Stimulated activated CD4-positive, alpha-beta T cell treated with anti-CD3 and anti-CD28 coated beads, Interleukin-1b, Interleukin-23, amount 100 ng/mL, for 4 hours (primary cell): ENCODE measurements at places on chromosomes 13 and 19.

DNA sequence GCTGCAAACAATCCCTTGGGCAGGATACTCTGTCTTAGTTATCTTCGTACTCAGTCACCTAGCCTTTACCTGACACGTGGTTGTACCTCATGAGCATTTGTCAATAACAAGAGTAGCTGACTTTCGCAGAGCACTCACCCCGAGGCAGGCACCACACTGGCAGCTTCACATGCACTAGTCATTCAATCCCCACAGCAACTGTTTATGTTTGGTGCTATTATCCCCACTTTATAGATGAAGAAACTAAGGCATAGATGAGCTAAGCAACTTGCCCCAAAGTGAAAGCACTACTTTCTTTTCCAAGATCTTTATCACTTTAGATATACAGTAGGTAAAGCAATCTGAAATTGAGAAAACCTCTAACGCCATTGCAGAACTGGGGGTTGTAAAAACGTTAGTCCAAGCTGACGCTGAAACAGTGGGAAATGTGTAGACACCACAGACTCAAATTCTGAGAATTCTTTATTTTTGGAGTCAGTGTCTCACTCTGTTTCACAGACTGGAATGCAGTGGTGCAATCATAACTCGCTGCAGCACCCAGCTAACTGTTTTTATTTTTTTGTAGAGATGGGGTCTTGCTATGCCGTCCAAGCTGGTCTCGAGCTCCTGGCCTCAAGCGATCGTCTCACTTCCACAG, 446.0 kb downstream of the FOXO1 start:
- DNase-seq = no peak

GRCh38 chr13:39784347-39784746, 128.9 kb downstream of the COG6 start:
- no peak for DNase-seq

DNA sequence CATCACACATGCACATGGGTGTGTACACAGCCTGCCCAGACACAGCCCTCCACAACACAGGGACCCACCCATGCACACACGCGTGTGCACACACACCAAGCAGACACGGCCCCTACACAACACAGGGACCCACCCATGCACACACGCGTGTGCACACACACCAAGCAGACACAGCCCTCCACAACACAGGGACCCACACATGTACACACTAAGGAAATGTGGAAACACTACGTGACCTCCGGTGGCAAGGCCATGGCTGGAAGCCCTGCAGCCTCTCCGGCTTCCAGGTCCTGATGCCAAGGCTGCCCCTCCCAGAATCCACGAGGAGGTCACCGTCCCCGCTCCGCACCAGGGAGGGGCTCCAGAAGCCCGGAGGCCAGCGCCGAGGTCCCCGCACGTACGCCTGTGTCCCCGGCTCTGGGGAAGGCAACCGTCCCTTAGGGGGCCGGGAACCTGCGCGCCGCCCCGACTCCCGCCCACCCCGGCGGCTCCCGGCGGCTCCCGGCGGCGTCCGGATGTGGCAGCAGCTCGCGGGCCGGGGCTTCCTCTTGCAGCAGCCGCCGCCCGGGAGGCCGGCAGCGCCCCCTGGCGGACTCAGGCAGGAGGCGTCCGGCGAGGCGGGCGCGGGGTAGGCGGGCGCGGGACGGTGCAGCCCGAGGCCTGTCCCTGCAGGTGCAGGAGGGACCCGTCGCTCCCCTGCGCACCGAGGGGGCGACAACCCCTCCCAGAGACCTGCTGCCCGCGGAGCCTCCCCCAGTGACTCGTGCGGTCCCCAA, 29.8 kb upstream of the GRTP1 start:
- DNase-seq = peak; percentile 53

DNA sequence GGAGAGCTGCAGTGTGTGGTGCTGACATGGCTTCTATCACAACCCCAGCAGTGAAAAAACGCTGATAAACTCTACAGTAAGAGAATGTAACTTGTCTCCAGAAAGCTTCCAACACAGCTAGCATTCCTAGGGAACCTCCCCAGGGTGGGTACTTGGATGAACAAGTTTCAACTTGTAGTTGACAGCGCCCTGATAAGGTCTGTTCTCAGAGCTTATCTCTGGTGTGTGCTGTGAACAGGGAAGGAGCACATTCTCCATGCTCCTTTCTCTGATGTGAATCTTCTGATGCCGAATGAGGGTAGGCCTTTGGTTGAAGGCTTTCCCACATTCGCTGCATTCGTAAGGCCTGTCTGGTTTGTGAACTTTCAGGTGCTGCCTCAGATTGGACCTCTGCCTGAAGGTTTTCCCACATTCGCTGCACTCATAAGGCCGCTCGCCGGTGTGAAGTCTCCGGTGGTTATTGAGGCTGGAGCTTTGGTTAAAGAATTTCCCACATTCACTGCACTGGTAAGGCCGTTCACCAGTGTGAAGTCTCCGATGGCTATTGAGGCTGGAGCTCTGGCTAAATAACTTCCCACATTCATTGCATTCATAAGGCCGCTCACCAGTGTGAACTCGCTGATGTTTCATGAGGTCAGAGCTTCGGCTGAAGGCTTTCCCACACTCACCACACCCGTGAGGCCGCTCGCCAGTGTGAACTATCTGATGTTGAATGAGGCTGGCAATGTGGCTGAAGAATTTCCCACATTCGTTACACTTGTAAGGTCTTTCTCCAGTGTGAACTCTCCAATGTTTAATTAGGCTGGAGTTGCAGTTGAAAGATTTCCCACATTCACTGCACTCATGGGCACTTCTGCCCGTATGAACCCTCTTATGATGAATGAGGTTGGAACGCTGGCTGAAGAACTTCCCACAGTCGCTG, 5.9 kb downstream of the ZNF792 start:
- no peak for DNase-seq

DNA sequence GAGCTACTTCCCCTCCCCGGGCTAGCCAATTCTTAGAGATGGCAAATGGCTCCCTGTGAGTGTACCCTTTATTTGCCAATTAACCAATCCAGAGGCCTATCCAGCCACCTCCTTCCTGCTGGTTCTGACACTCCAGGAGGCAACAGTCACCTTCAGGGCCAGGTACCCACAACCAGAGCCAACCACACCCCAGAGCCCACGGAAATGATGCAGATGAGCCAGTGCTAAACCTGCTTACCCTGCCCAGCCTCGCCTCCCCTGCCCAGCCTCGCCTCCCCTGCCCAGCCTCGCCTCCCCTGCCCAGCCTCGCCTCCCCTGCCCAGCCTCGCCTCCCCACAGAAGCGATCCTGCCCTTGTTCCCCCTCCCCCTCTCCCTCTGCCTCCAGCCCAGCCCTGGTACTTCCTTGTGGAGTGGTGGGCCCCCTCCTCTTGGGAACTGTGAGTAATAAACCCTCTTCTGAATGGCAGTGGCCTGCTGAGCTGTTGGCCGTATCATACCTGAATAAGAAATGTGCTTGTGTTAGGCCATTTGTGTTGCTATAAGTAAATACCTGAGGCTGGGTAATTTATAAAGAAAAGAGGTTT, 173.8 kb upstream of the RNF113B start:
- DNase-seq = no peak

- DNase-seq = no peak
These were observed 5.2 kb upstream of the KBTBD7 start for GRCh38 chr13:41199526-41199925.

DNA sequence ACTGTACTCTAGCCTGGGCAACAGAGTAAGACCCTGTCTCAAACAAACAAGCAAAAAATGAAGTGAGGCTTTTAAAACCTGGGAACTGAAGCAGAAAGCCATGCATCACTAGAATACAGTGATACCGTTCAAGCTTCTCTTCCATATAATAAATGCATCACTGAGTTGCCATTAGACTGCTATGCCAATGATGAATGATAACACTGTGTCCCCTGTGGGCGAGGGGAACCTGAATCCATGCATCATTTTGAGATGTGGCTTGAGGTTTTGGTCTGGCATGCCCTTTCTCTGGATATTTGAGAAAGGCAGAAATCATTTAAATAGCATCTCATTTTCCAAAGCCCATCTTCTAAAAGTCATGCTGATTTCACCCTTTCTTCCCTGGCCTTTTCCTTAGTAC, 1.5 kb upstream of the FAM124A start:
- DNase-seq = no peak

DNA sequence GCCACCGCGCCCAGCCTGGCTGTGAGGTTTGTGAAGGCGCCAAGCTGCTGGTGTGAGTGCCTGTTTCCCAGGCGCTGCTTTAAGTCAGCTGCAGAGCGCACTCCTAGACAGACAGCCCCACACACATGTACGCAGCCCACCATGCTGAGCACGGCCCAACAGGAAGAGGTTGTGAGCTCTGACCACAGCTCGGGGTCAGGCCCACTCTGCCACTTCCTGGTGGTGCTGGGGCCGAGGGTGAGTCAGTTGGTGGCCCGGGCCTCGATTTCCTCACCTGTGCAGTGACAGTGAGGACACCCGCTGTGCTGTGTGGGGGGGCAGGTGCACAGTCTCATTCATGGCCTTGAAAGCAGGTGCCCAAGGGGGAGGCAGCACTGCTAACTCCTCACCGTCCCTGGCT, 106.7 kb downstream of the KDM4B start:
- no peak for DNase-seq

DNA sequence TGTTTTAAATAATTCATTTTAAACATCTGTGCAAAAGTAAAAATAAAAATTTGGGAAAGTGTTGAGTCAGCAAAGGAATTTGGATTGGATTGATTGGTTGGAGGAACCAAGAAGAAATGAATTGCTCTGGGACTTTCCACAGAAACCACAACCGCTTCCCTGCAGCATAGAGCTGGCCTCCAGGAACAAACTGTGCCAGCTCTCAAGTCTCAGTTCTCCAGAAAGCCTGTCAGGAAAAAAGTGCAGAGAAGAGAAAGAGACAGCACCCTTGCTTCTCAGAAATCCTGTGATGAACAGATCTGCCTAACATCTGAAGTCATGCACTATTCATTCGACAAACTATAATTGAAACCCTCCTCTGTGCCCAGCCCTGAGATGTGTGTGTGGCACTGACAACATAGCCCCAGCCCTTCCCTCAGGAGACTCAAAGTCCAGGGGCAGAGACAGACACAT, 14.8 kb downstream of the LYPD3 start:
- DNase-seq = no peak

DNA sequence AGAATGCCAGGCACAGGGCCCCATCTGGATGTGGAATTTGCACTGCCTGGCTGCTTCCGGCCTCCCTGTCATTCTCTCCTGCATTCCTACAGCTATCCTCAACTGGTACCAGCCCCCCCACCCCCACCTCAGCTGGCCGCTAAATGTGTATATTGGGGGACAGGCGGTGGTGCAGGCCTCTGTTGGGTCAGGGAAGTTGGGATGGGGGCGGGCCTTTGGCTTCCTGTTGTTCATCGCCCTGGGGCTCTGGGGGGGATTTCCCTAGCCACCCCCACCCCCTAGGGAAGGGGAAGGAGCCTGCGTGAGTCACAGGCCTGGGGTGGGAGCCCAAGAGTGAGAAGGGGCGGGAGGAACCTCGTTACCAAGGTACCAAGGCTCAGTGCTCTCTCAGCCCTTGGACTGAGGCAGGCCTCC, 10.6 kb downstream of the POU2F2 start:
- peak; percentile 80 for DNase-seq

DNA sequence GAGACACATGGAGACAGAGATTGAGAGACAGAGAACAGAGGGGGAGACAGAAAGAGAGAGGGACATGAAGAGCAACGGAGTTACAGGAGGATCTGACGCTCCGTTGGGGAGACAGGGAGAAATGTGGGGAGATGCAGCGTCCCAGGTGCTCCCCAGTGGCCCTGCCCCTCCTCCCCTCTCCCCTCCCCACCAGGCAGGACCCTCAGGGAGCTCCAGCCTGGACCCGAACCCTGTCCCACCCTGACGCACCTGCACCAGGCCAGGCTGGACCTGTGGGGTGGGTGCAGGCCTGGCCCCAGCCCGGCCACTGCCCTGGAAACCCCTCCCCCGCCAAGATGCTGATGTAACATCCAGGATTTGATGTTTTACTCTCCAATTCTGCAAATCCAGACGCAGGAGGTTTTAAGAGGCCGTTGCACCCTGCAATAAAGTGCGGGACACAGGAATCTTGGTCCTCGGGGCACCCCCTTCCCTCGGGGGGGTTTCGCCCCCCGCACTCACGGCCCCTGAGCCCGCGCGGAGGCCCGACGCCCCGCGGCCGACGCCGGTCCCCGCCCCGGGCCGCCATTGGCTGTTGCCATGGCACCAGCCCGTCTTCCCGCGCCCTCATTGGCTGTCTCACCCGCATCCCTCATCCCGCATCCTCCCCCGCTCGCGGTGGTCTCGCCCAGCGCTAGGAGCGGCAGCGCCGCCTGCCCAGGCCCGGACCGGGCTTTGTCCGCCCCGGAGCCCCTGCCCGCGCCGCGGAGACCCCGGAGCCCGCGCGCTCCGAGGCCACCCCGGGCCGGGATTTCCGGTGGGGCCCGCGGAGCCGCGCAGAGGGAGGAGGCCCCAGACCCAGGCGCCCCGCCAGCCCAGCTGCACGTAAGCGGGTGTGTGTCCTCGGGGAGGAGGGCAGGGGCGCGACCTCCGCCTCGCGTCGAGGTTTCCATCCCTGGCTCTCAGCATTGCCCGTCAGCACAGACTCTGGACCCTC, at the start of gene APC2:
Gene APC2 (plus strand): TSS at position 655 of the 976 bp plus-strand sequence. CDS start 2,881 bp downstream, outside the sequence.
- no peak for DNase-seq

DNA sequence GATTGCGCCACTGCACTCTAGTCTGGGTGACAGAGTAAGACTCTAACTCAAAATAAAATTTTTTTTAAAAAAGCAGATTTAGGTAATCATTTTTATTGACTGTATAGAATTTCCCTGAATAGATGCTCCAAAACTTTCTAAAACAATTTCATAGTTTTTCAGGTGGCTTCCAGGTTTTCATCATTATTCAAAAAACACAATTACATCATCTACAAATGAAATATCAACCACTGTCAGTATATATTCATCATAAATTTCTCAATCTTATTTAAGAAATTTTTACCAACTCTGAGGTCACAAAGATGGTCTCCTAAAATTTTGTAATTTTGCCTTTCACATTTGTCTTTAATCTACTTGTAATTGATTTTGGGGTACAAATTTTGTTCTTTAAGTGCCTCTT, 48.1 kb downstream of the ZC3H13 start:
- no peak for DNase-seq

DNA sequence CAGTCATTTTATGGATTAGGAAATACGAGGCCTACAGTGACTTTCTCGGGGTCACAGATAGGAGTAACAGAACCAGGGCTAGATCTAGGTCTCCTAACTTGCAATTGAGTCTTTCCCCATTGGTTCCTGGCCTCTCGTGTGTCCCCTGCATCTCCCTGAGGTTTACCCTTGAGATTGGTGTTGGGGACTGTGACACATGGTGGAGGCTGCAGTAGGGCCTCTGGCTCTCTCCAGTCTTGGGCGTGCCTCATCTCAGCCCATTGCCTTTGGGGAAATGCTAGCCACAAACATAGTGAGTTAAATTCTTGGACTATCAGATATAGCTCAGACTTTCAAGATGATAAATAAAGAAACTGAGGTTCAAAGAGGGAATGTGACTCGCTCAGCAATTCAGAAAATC, 212.1 kb downstream of the KCNRG start:
- no peak for DNase-seq

DNA sequence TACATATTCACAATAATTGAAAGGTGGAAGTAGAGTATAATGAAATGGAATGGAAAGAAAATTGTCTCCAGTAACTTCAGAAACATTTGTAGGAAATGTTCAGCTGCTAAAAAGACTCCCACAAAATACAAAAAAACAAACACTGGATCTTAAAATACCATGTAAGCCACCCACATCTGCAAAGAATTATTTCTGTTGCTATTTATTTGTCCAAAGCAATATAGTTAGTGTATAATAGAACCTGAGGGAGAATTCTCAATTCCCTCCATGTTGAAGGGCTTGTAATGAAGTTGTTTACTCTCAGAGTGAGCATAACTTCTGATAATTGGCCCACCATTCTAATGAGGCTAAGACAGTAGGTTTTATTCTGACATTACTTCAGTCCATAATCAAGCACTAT, 37.4 kb upstream of the KLF12 start:
- DNase-seq = no peak

- DNase-seq = no peak
These were observed 36.6 kb downstream of the ZSWIM4 start for GRCh38 chr19:13831537-13832467.
